ENCODE measurements at places on chromosomes 7 and 10.

DNA sequence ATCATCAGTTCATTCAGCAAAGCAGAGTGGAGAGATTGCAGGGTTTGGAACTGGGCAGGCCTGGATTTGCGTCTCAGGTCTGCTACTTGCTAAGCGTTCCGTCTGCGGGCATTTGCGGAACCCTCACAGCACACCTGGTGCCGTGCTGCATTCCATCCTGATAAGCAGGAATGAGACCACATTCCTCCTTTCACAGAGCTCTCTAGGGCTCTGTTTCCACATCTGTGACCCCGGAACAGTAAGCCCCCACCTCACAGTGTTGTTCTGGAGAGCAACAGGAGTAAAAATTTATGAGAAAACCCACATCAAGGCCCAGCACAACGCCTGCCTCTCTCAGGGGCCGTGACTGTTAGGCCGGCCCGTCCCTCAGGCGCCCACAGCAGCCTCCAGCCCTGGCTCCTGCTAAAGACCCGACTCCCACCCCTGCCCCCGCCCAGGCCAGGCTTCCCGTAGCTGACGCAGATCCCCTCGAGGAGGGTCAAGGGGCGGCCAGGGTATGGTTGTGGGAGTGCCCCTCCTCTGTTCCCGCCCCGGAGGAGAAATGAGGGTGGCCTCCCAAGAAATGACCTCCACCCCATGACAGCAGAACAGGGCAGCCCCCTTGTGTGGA, 128.9 kb downstream of the RGS10 start:
- no peak for DNase-seq

GRCh38 chr7:31134246-31135188, 82.4 kb downstream of the ADCYAP1R1 start:
- peak; percentile 64 for DNase-seq

DNA sequence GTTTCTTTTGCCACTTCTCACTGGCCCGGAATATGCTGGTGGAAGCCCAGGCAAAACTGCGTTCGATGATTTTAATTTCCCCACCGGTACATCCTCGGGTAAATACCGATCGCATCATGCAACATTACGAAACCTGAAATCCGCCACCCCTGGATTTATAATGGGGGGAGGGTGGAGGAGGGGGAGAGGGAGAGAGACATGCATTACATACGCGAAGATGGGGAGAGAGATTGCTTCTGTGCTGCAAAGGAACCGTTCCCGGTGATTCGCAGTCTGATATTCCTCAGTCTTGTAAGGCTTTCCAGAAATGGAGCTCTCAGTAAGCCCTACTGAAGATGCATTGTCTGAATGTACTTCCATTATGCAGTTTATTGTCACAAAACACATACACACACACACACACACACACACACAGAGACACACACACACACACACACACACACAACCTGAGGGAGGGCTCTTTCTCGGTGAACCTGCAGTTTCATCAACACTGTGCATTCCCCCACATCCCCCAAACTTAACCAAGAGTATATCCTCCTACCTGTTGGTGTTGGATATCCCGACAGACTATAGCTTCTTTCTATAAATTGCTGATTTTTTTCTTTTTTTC, 741 bp downstream of the GPR85 start:
- no peak for DNase-seq

- DNase-seq = no peak
These were observed 50.0 kb downstream of the SRI start for GRCh38 chr7:88169717-88170320.

- no peak for DNase-seq
These were observed 15.9 kb downstream of the GPRIN2 start for GRCh38 chr10:46540412-46541016.

- DNase-seq = no peak
These were observed 8.6 kb downstream of the PSAP start for GRCh38 chr10:71842422-71842821.
